ENCODE measurements at places on chromosomes 6 and 20. TPM values are rescaled to one million over a fixed set of nuclear protein-coding genes. Genes with fewer than 3 reads are reported as not detected.

Gene AGER
- total RNA-seq = 20.2 TPM

Gene SLC22A1
- total RNA-seq = 3.7 TPM

Gene SYTL3
- 123 TPM for total RNA-seq

Gene SLC35B2
- 30.1 TPM for total RNA-seq

Gene MEP1A
- total RNA-seq = not detected

Gene HLA-DOB
- 4.2 TPM for total RNA-seq

Gene ID4
- total RNA-seq = not detected

Gene CLPSL2
- total RNA-seq = not detected

Gene DACT2
- total RNA-seq = 2.3 TPM

Gene C4B
- 4.7 TPM for total RNA-seq

Gene TGM3
- not detected for total RNA-seq

Gene SLC35F1
- total RNA-seq = not detected

Gene PAK5
- not detected for total RNA-seq

Gene RBM24
- total RNA-seq = not detected

Gene DCBLD1
- total RNA-seq = 3.9 TPM

Gene C2
- 1.6 TPM for total RNA-seq

Gene HLA-G
- total RNA-seq = 0.91 TPM

Gene DYNLT2
- total RNA-seq = 2.2 TPM

Gene SYCP2
- 4.8 TPM for total RNA-seq

Gene CDH4
- not detected for total RNA-seq

Gene FOXA2
- total RNA-seq = not detected

Gene UNC5CL
- 0.93 TPM for total RNA-seq

Gene BNIP5
- not detected for total RNA-seq

Gene NRSN2
- total RNA-seq = 5.1 TPM

Gene LY6G6F
- total RNA-seq = not detected

Gene KIF25
- not detected for total RNA-seq

Gene SLC24A3
- not detected for total RNA-seq

Gene HTR1B
- total RNA-seq = not detected
